ENCODE measurements at places on chromosomes 4 and X.

- no peak for DNase-seq
Observed at GRCh38 chr4:30862196-30862595, 142.0 kb downstream of the PCDH7 start.

- DNase-seq = no peak
Observed at GRCh38 chr4:93700571-93700970, 128.0 kb upstream of the ATOH1 start.

DNA sequence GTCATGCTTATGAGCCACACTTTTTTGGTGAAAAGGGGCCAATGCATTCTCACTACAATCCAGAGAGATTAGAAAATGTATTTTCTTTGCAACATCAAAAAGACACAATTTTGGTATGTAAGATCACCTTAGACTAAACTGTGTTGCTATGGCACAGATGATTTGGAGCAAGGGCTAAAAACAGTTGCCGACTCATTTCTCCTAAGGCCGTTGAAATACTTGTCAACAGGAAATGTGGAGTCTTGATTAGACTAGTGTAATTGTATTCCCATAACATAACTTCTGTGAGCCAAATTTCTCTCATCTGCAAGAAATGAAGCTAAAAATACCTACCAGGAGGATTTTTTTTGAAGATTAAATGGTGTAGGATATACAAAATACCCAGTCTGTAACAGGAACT, 2547.7 kb downstream of the ARAP2 start:
- DNase-seq = peak; percentile 21

GRCh38 chrX:118495958-118496762, 545 bp downstream of the DOCK11 start:
- peak; percentile 32 for DNase-seq

- peak; percentile 97 for DNase-seq
Observed at GRCh38 chr4:186693159-186693815, 30.4 kb downstream of the FAT1 start.

- no peak for DNase-seq
Observed at GRCh38 chr4:37393889-37394288, 149.3 kb downstream of the NWD2 start.

DNA sequence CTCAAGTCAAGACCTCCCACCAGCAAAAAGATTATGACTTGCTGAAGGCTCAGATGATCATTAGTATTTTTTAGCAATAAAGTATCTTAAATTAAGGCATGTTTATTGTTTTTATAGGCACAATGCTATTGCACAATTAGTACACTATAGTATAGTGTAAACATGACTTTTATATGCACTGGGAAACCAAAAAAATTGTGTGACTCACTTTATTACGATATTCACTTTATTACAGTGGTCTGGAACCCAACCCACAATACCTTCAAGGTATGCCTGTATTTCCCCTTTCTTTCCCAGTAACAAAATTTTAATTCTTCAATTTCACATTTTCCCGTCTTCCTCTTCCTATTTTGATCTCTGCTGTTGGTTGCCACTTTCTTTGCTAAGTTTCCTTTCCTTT, 37.7 kb downstream of the ZCCHC12 start:
- no peak for DNase-seq

DNA sequence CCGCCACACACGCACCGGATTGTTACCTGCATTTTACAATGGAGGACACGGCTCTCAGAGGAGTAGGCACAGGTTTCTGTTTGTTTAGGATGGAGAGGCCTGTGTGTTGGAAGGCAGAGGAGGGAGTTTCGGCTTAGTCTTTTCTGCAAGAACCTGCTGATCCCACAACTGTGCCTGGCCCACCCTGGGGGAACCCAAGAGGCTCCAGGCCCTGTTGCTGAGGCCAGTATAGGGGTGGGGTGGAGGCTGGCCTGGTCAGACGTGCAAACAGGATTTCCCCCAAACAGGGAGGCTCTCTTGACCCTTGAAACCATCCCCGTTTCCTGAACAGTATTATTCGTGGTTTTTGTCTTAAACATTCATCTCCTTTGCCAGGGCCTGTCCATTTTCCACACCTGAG, 772 bp upstream of the SLC49A3 start:
- DNase-seq = no peak

- peak; percentile 90 for DNase-seq
Observed at GRCh38 chr4:32499171-32499570, 1779.0 kb downstream of the PCDH7 start.

DNA sequence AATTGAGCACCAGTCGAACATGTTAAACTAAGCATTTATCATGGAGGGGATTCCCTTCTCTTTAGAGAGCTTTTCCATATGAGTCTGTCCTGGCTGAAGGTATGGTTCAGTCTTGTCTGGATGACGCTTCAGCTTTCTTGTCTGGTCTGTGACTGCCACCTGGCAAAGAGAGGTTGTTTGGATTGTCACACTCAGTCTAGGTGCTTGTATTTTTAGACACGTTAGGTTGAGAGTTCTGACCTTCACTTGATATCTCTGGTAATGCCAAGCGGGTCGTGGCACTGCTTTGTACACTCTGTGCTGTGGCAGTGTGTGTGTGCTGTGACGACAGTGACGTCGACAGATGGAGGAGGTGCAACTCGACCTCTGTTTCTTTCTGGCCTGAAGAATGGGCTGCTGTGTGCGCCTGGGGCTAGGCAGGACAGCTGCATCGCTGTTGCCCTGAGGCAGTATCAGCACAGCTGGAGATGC, 12.6 kb downstream of the NOCT start:
- no peak for DNase-seq

DNA sequence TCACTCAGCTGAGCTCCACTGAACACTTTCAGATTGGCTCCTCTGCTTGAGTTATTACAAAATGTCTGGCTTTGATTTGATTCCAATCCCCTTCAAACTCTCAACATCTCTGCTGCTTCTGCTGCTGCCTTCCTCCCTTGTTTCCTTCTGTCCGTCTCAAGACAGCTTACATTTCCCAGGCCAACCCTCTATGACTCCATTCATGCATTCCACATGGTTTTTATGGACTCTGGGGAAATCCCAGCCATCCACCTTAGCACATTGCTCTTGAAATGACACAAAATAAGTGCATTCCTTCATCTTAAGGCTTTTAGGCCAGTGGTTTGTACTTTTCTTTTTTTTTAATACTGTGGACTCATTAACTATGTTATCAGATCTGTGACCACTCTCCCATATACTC, 68.5 kb upstream of the TMEM164 start:
- peak; percentile 68 for DNase-seq

DNA sequence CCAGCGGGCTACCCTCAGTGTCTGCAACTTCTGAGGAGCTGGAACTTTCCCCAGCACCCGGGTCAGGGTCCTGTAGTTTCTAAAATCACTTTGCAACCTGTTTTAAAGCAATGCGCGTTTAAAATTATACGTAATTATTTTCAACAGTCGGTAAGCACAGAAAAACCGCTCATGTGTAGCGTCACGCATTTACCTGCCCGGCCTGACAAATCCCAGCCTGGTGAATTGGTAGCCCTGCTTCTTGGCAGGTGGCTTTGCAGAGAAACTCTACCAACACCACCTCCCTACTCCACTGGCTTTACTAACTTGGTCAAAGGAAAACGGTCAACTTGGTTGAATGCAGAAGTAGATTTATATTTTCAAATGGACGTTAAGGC, 640 bp downstream of the BANK1 start:
- DNase-seq = no peak

DNA sequence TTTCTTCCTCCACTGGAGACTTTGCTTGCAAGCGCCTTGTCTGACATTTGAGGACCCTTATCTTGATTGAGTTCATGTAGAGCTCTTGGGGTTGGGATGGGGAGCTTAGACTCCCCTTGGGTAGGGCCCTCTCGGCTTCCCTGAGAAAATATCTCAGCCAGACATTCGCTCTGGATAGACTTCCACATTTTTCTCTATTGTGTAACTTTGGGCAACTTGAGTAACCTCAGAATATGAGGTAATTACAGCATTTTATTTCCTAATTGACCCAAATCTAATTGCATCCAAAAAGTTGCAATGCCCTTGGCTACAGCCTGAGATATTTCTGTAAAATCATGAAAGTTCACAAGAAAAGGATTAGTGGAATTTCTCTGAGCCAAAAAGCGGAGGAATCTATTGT, 102.8 kb upstream of the MXRA5 start:
- DNase-seq = peak; percentile 57

DNA sequence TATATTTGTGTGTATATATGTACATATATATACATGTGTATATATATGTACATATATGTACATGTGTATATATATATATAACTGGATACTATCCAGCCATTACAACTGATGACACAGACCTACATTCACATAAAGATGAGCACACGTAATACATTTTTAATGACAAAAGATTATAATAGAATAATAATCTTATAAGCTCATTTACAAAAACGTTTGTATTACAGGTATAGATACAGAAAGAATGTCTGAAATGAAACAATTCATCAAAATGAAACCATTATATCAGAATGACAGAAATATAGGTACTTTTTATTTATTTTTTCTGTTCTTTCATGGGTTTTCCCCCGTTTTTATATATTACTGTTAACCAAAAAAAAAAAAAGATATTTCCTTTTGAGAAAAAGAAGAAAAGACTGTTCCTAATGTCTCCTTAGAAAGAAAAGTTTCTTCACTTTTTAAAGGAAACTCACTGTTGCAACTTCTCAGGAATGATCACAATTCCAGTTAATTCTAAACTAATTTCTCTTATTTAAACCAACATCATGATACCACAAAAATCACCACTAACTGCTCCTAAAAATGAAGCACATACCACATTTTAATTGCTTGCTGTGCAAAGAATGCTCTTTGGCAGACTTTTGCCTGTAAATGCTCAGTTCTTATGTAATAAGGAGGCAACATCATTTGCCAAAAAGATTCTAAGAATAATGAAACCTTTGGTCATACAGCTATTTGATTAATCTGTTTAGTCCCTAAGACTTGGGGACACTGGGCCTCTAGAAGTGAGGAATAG, 18.9 kb downstream of the LEF1 start:
- DNase-seq = no peak

GRCh38 chr4:17719106-17719505, 62.3 kb downstream of the FAM184B start:
- peak; percentile 8 for DNase-seq

- DNase-seq = no peak
Observed at GRCh38 chr4:40240040-40240653, 43.3 kb downstream of the RHOH start.

GRCh38 chr4:136687118-136687517, 845.2 kb downstream of the PCDH18 start:
- no peak for DNase-seq

DNA sequence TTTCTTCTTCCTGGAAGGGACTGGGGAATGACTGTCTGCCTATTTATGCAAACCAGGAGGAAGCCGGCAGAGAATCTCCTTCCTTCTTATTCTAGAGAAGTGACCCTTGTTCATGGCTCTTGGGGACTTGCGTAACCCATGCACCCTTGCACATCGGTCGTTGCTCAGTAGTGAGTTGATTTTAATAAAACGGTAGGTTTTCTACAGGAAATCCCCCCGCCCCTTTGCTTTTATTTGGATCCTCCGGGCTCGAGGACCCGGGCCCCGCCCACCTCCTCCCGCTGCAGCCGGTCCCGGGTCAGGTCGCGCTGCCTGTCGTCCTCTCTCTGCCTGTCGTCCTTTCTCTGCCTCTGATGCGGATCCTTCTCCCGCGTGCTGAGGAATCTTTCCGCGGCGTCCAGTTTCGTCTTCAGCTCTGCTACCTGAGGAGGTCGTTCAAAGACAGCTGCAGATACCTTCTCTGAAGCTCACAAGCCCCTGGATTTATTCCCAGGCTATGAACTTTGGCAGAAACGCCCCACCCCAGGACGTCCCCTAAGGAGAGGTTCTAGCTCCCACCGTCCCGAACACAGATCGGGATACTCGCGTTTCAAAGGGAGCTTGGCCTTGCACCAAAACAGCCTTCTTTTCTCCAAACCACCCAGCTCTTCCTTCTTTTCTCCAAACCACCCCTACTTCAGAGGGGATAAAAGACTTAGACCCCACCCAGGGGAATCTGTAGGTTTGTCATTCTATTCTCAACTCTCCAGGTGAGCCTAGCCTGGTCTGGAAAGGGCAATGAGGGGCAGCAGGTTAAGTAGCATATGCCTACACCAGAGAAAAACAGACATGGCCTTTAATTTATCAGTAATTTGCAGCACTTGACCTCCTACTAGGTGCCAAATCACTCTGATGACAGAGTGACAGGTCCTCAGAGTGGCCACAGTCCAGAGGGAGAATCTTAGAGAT, 7.0 kb downstream of the TNIP3 start:
- DNase-seq = peak; percentile 33

DNA sequence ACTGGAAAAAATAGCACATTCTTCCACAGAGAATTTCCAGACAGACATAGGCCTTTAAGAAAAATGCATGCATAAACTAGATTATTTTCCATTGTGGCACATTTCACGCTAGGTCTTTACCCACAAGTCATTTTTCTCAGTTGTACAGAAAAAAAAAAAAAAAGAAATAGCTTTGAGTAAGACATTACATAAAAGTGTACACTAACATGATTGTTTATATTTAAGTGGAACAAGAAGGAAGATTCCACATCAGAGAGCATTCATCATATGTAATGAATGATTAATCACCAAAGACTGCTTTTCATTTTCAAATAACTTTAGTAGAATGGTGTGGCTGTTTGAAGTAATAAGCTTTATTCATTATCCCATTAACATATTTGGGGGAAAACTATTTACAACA, 1270.2 kb upstream of the AGA start:
- no peak for DNase-seq

DNA sequence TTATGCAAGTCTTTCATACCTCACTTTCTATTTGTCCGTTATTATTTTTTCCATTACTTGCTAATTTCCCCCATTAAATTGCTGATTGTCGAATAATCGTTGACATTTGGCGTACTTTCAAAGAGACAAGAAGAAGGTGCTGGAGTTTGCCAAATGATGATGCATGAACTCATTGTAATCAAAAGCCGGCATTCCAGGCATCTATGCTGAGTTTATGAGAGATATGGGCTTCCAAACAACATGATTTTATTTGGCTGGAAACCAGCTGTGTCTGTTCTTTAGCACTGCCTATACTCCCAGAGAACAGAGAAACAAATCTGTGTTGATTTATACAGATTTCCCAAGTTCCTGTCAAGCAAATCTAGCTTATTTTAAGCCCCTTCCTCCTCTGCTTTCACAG, 80.8 kb upstream of the RPS6KA3 start:
- DNase-seq = peak; percentile 27

DNA sequence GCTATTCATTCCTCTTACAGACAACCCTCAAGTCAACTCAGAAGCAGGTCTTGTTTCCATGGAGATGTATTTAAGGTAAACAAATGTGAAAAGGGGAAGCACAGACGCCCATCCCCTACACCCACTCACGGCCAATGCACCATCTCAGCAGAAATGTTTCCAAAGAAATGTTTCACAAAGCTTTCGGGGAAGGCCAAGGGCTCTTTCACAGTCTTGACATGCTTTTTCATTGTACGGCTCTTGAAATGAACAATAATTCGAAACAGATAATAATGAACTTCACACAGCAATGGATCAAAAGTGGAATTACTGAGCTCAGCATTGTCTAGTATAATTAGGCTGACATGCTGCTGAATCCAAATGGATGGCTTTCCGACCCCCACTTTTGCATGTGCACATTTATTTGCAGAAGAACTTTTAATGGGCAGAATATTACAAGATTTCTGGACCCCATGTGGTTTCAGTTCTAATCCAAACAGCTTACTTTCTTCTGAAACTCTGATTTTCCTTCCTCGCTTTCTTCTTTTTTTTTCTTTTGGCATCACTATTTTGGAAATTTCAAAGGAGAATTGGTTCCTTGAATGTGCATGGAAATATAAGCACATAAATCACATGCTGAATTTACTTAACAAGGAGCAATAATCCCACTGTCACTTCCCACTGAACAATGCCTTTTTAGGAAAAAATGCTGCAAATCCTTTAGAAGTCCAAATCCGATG, 160.9 kb downstream of the SMIM20 start:
- DNase-seq = no peak
